T-helper 2 cell treated with Interferon-gamma antibody and Interleukin-4, amounts not matched to agents 5 μg/mL and 100 μg/mL, for 36 hours (primary cell): ENCODE measurements at places on chromosomes 4 and X.
A peak's percentile ranks its signal among the peaks of the same experiment; 100 is the strongest.

GRCh38 chrX:41332408-41333002, 1.5 kb upstream of the DDX3X start:
- no peak for DNase-seq

- DNase-seq, result no peak
Measured at GRCh38 chrX:32472364-32472763, 739.0 kb downstream of the DMD start.

GRCh38 chr4:16048619-16049419, 35.0 kb downstream of the PROM1 start:
- no peak for DNase-seq

GRCh38 chr4:131248314-131248713, 1900.8 kb upstream of the PCDH10 start:
- DNase-seq, result no peak

- DNase-seq, result no peak
Measured at GRCh38 chrX:69128588-69128987, 36.7 kb downstream of the PJA1 start.

GRCh38 chrX:121160987-121161386, 113.6 kb downstream of the GLUD2 start:
- DNase-seq, result no peak

- no peak for DNase-seq
Measured at GRCh38 chrX:47316276-47317025, 53.9 kb upstream of the ZNF157 start.

DNA sequence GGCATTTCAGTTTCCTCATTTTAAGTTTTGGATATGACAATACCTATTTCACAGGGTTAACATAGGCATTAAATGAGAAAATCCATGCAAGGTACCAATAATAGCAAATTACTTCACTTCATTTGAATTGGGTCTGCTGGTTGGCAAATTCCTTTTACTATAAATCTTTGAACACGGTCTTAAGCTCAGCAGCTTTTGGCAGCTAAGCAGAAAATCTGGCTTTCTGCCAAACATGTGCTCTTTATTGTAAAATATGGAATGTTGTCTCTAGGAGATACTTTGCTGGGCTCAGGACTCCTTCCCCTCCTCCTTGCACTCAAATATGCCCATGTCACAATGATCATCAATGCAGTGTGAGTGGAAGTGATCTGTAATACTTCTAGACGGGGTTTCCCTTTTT, 16.8 kb upstream of the DMP1 start:
- no peak for DNase-seq

DNA sequence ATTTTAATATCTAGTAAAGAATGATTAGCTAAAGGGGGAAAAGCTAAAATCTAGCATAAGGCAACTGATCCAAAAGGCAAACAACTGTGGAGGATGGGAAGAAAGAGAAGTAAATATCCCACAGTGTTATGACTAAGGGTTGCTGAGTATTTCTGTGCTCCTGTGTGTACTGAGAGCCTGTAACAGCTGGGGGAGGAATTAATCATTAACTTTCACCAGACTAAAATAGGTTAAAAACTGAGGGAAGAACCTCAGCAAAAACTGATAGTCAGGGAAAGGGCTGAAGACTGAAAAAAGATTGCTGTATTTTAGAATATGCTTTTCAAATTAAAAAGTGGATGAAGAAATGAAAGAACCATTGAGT, 365.9 kb downstream of the CXXC4 start:
- no peak for DNase-seq

- no peak for DNase-seq
Measured at GRCh38 chrX:3962511-3963311, 249.3 kb upstream of the PRKX start.

GRCh38 chrX:13852001-13852695, 35.3 kb upstream of the GPM6B start:
- DNase-seq, result no peak

DNA sequence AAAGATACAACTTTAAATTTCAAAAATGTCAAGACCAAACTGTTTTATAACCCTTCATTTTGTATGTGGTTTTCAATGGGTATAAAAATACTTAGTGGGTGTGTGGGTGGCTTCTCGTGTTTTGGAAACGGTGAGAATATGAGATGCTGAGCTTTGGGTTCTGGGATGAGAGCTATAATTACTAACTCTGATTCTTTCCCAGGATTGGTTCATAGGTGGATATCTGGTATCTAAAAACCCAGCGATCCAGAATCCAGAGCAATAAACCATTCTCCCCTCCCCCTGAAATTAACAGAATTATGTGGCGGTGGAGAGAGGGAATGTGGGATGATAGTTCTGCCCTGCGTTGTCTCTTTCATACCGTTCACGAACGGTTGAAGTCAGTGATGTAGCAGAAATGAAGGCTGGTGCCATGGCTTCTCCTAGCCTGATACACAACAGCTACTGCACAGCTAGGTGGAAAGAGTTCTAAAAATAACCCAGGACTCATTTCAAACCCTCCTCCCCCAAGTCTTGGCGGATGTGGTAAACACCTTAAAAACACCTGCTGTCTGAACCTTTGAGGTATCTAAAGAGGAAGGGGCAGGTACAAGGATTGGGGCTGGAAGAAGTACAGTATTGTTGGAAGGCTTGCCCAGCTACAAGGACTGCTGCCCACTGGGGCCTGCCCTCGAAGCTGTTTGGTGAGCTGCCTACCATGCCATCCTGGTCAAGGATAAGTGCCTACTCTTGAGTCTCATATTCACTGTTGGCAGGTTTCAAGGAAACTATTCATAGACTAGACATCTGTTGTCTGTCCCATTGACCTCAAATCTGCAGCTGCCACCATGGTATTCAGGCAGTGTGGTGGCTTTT, 44.5 kb downstream of the SEPTIN11 start:
- DNase-seq, result peak; percentile 8

DNA sequence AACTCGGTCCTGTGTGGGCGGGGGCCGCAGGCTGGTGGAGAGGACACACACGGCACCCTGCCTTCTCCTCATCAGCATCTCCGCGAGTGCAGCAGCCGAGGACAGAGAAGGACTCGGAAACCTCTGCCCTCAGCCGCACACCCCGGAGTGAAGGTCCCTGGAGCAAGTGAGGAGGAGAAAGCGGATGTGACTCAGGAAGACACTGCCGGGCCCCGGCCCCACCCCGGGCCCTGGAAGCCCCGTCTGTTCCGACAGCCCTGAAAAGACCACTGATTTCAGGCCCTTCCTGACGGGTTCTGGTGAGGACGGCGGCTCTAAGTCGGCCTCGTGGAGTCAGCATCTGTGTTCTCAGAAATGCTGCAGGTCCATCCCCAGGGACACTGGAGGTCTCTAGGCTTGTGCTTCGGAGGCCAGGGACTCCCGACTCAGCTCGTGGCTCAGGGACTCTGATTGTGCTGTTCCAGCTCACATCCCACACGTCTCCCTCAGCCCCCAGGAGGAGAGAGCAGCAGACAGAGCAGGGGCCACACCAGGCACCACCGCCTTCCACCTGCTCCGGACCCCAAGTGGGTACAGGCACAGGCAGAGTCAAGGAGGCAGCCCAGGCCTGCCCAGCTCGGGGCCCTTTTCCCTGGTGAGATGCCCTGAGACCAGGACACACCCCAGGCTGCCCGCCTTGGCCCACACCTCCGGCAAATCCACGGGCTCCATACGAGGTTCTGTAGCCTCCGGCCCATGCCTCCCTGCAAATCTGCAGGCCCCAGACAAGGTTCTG, 134.5 kb upstream of the NKX1-1 start:
- no peak for DNase-seq

DNA sequence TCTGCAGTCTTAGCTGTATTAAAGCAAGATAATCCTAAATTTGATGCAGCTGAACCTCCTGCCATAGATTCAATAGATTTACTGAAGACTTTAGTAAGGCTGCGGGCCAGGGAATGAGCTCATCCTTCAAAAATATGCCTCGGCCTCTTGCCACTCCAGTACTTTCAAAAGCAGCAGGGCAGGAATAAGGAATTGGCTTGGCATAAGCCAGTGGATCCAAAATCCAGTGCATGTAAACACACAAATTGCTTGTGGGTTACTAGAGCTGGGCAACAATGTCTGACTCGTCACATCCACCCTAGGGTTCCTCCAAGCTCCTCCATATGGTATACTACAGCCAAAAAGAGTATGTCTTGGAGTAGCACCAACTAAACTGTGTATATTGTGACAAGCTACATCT, 165.0 kb downstream of the AMELX start:
- no peak for DNase-seq
